ENCODE measurements at places on chromosomes 6 and 20. TPM values are rescaled to one million over a fixed set of nuclear protein-coding genes. Genes with fewer than 3 reads are reported as not detected.

- H3K36me3 ChIP-seq: no peaks in the 10 kb centered on the region
- H3K27ac ChIP-seq: no peak overlapping the region
- no peak for DNase-seq
- no peaks in the 10 kb centered on the region for H3K27me3 ChIP-seq
- peaks cover 10% of the 10 kb centered on the region for H3K4me1 ChIP-seq
- no peak overlapping the region for H3K4me3 ChIP-seq
Measured at GRCh38 chr6:6790393-6790792, 201.9 kb downstream of the LY86 start.

DNA sequence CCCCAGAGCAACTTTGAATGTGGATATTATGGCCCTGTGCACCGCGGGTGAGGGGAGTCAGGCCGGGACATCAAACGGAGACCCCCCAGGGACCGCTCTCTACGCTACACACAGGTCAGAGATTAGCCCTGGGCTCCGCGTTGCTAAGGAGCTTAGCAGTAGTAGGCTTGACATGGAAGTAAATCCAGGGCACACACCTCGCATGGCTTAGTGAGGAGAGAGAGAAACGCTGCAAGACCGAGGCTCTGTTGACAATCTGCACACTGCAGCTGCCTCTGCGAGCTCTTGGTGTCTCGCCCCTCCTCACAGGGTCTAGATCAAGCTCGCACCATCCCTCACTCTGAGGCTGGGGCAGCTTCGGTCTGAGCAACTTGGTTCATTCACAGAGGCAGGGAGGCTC lies 116.1 kb upstream of the CDH4 start:
- no peaks in the 10 kb centered on the region for H3K27me3 ChIP-seq
- H3K27ac ChIP-seq: no peak overlapping the region
- no peaks in the 10 kb centered on the region for H3K36me3 ChIP-seq
- no peaks in the 10 kb centered on the region for H3K4me1 ChIP-seq
- DNase-seq: no peak
- no peak overlapping the region for H3K4me3 ChIP-seq

DNA sequence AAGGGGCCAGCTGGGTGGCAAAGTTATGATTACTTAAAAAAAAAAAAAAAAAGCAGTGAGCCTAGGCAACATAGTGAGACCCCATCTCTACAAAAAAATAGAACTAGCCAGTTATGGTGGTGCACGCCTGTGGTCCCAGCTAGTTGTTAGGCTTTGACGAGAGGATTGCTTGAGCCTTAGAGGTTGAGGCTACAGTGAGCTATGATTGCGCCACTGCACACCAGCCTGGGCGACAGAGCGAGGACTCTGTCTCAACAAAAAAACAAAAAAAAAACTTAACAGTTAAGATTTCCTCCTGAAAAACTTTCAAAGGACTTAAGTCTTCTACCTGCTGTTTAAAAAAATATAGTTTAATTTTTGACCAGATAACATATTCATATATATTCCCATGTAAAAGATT lies 2.4 kb downstream of the GTSF1L start:
- no peaks in the 10 kb centered on the region for H3K36me3 ChIP-seq
- H3K27me3 ChIP-seq: no peaks in the 10 kb centered on the region
- H3K27ac ChIP-seq: no peak overlapping the region

- no peak overlapping the region for H3K27ac ChIP-seq
- peaks cover 68% of the 10 kb centered on the region for H3K27me3 ChIP-seq
- peaks cover 34% of the 10 kb centered on the region for H3K4me1 ChIP-seq
- no peaks in the 10 kb centered on the region for H3K36me3 ChIP-seq
Measured at GRCh38 chr20:63009988-63010769, 3.4 kb upstream of the BHLHE23 start.

DNA sequence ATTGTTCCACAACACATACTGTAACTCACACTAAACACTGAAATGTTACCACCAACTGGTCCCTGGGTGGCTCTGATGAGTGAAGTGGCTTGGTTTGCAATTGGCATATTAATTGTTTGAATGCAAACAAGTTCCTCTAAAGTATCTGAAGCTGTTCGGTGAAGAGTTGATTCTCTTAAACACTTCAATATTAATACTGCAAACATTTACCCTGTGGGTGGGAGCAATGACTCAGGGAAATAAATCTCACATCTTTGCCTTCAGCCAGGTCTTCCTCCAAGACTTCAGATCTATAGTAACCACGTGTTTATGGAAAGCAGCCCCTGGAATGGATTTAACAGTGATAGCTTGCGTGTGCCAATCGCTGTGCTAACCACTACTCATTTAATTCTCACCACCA lies 176.0 kb downstream of the MAFB start:
- no peak overlapping the region for H3K27ac ChIP-seq
- peaks cover 12% of the 10 kb centered on the region for H3K4me1 ChIP-seq
- no peak for DNase-seq
- H3K36me3 ChIP-seq: no peaks in the 10 kb centered on the region

DNA sequence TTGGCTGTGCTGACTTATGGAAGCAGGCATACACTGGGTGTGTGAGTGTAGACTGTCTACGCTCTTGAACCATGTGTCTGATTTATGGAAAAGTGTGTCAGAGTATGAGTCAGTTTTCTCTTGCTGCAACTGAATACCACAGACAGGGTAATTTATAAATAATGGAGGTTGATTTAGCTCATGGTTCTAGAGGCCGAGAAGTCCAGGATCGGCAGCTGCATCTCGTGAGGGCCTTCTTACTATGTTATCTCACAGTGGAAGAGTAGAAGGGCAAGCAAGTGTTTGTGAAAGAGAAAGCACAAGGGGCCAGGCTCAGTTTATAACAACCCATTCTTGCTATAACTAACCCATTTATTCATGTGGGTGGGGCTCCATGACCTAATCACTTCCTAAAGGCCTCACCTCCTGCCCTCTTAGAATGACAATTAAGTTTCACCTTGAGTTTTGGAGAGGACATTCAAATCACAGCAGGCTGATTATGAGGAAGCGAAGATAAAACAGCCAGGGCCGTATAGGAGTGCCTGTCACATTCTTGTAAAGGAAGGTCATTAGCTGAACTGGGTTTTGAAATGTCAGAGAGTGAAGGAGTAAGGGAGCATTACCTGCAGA lies 6.7 kb downstream of the GPR31 start:
- H3K27me3 ChIP-seq: no peaks in the 10 kb centered on the region
- H3K4me1 ChIP-seq: peaks cover 7% of the 10 kb centered on the region
- peak overlapping the region; percentile 72 for H3K27ac ChIP-seq

DNA sequence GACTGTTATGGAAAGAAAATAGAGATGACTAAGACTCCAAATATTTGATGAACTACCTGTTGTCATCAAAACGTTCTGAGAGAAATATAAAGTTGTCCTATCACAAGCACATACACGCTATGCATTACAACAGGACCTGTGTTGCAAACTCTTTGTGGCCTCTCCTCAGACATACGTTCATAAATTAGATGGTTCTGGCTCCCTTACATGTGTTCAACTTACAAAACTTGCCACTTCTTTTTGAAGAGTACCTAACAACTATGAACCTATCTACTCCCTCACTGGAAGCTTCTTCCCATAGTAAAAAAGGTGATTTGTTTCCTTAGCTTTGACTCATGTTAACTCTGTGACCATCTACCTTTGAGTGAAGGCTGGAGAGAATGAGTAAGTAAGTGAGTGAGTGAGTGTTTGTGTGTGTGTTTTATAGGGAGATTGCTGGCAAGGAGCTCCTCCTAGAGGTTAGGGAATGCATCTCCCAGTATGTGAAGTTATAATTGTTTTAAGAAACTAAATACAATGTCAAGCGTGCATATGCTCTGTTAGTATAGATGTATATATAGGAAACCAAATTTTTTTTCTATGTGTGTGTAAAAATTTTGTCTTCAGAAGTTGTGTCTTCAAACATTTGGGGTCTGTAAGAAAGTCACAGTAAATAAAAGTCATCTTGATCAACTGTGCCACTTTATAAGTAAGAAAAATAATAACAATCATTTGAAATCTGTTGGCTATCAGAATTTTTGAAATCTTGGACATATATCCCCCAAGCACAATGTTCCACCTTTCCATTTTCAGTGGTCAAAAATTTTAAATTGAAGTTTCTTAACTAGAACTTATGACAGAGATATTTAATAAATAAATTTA lies 1211.1 kb upstream of the GJE1 start:
- H3K4me3 ChIP-seq: no peak overlapping the region
- no peak for DNase-seq
- H3K27me3 ChIP-seq: no peaks in the 10 kb centered on the region
- H3K36me3 ChIP-seq: no peaks in the 10 kb centered on the region
- H3K27ac ChIP-seq: no peak overlapping the region

- H3K27ac ChIP-seq: no peak overlapping the region
- H3K27me3 ChIP-seq: no peaks in the 10 kb centered on the region
- no peak for DNase-seq
- no peaks in the 10 kb centered on the region for H3K4me1 ChIP-seq
- H3K36me3 ChIP-seq: no peaks in the 10 kb centered on the region
Measured at GRCh38 chr6:10033223-10033829, 381.5 kb downstream of the TFAP2A start.

- H3K4me1 ChIP-seq: no peaks in the 10 kb centered on the region
- H3K4me3 ChIP-seq: no peak overlapping the region
- H3K27ac ChIP-seq: no peak overlapping the region
- DNase-seq: no peak
- peaks cover 100% of the 10 kb centered on the region for H3K36me3 ChIP-seq
- no peaks in the 10 kb centered on the region for H3K27me3 ChIP-seq
Measured at GRCh38 chr6:110996691-110997090, 14.9 kb downstream of the RPF2 start.

Gene FBXO5
- 9.9 TPM for total RNA-seq

DNA sequence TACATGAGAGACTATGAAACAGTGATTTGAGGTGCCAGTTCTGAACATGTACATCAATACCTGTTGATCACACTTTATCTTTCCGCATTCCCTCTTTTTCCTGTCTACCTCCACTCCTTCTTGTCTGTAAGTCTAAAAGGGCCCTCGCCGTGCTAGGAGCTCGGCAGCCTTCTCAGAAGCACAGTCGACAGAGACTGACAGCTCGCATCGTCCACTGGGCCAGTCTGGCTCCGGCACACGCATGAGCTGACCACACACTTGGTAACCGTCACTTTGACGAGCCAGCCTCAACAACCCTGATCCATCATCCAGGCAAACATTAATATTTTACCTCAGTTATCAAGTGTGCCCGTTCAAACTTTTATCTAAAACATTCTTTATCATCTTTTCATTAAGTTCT lies 265.3 kb downstream of the TFAP2A start:
- no peak for DNase-seq
- H3K36me3 ChIP-seq: no peaks in the 10 kb centered on the region
- H3K4me1 ChIP-seq: no peaks in the 10 kb centered on the region
- H3K27ac ChIP-seq: no peak overlapping the region
- no peak overlapping the region for H3K4me3 ChIP-seq

DNA sequence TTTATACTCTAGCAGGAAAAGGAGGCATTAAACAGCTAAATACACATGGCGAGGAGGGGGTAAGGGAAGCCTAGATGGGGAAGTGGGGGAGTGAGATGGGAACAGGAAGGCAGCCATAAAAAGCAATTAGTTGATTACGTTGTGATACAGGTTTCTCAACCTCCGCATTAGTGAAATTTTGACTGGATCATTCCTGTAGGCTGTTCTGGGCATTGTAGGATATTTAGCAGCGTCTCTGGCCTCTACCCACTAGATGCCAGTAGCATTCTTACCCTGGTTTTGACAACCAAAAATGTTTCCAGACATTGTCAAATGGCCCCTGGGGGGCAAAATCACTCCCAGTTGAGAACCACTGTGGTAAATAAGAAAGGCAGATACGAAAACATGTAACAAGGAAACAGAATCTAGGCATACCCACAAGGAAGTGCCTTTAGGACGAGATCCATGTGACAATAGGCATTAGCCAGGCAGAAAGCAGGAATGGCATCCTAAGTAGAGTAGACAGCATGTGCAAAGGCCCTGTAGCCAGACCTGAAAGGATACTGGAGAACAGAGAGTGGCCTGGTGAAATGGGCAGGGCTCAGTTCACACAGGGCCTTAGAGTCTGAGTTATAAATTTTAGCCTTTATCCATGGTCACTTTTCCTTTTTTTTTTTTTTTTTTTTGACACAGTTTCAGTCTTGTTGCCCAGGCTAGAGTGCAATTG lies 25.8 kb upstream of the PTPN1 start:
- peaks cover 6% of the 10 kb centered on the region for H3K4me1 ChIP-seq
- DNase-seq: no peak
- H3K4me3 ChIP-seq: no peak overlapping the region
- peak overlapping the region; percentile 92 for H3K27ac ChIP-seq

Gene EPHA7
- 9.3 TPM for total RNA-seq

DNA sequence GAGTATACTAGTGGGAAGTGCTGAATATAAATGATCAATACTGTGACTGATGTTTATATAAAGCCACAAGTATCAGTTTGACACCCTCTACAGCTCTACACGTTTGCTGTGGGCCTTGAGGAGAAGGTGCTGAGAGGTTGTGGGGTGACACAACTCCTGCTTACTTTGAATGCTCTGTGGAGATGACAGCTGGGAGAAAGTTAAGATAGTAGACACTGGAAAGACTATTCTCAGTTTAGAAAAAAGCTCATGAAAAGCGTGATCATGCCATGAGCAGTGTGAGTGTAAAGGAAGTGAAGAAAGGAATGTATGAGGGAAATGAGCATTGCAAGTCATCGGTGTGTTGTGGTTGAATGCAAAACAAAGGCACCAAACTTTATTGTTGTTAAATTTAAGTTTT lies 215.8 kb downstream of the UTRN start:
- H3K36me3 ChIP-seq: no peaks in the 10 kb centered on the region
- H3K27ac ChIP-seq: no peak overlapping the region
- no peaks in the 10 kb centered on the region for H3K27me3 ChIP-seq
- H3K4me3 ChIP-seq: no peak overlapping the region
- no peaks in the 10 kb centered on the region for H3K4me1 ChIP-seq

All from spleen (tissue), 13 donors.